KG1 (cell line): ENCODE measurements at places on chromosomes 11 and 22.
A peak's percentile ranks its signal among the peaks of the same experiment; 100 is the strongest.

- no peak for DNase-seq
These were observed 87.7 kb downstream of the CHST1 start for GRCh38 chr11:45577752-45578151.

GRCh38 chr22:48488611-48489511 is 1338.8 kb downstream of the BRD1 start:
- DNase-seq = no peak

DNA sequence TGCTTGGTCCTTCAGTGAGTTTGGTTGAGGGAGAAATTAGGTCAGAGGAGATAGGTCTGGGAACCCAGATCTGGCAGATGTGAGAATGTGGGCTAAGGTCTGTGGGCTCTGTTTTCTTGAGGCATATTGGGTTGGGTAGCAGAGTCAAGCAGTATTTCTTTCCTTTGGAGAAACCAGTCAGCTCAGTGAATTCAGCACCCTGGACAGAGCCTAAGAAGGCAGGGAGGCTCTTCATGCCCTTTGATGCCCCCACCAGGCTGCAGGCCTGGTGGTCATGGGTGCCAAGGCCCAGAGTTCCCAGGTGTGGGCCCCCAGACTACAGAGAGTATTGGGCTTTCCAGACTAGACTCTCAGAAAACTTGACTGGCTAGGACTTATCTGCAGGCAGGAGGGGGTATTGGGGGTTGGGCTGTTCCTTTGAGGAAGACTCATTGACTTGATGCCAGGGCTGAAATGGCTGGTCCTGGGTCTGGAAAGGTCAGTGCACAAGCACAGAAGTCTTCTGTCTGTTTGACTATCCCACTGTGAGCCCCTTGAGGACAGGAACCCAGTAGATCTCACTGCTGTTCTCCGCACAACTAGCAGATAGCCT is 45.3 kb upstream of the NECTIN1 start:
- DNase-seq = peak; percentile 31

GRCh38 chr22:31045900-31046538 is 35.1 kb upstream of the SMTN start:
- no peak for DNase-seq

- DNase-seq = no peak
These were observed 123.5 kb upstream of the PARVA start for GRCh38 chr11:12253843-12254281.

GRCh38 chr11:112844517-112844916 is 116.7 kb upstream of the NCAM1 start:
- DNase-seq = no peak

- no peak for DNase-seq
These were observed 29.9 kb upstream of the MOB2 start for GRCh38 chr11:1516273-1517067.

DNA sequence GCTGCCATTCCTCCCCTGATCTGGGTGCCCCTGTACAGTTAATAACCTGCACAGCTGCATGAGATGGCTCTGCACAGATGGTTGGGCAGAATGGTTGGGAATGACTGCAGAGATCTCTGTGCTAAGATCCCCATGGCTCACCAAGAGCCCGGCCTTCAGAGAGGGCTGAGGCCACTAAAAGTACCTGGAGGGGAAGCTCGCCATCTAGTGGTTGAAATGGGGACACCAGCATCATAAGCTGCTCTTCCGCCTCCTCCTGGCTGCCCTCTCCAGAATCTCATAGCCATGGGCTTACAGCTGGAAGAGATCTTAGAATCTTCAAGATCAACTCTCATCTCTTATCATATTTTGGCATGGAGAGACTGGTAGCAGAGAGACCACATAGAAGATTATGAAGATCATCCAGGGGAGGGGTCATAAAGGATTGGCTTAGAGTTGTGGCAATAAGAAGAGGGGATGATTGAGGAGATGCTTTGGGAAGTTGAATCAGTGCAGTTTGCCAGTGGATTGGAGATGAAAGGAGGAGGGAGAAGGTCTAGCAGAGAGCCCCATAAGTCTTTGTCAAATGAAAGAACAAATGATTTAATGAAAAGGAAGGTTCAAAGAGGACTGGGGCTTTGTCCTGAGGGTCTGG is 22.0 kb upstream of the TLCD5 start:
- peak; percentile 74 for DNase-seq

DNA sequence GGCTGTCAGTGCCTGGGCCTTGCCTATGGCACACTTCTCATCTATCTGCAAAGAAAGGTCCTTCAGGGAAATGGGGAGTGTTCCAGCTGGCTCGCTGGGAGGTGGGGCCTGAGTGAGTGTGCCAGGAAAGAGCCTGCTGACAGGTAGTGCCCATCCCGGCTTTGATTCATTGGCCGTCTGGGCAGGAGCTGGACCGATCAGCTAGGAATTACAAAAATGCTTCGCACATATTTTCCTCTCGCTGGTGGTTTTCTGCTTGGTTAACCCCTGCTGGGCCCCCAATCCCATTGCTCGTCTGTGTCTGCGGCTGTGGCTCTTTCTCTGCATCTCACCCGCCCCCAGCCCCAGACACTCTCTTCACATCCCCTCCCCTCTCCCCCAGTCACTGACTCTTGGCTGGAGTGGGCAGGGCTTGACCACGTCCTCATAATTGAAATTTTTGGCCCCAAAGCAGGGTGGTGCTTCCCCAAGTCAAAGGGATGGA is 10.8 kb downstream of the LIF start:
- DNase-seq = no peak

- peak; percentile 40 for DNase-seq
These were observed 7.6 kb downstream of the MS4A3 start for GRCh38 chr11:60064111-60064510.

DNA sequence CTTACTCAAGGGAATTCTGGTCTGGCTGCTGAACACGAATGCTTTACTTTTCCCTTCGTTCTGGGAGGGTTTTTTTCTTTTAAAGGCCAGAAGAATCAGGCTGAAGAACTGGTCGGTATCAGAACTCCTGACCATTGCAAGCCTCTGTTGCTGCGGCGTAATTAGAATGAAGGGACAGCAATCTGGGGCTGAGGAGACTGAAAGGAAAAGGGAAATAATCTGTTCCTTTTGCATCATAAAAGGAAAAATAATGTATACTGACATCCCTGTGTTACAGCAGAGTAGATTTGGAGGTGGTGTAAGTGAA is 670 bp downstream of the SC5D start:
- no peak for DNase-seq
